ENCODE measurements at places on chromosomes 2 and 18.

GRCh38 chr18:23822590-23823385 is 133.5 kb downstream of the LAMA3 start:
- DNase-seq: peak; percentile 25

- no peak for DNase-seq
These were observed 8.7 kb downstream of the MAL start for GRCh38 chr2:95034221-95034620.

DNA sequence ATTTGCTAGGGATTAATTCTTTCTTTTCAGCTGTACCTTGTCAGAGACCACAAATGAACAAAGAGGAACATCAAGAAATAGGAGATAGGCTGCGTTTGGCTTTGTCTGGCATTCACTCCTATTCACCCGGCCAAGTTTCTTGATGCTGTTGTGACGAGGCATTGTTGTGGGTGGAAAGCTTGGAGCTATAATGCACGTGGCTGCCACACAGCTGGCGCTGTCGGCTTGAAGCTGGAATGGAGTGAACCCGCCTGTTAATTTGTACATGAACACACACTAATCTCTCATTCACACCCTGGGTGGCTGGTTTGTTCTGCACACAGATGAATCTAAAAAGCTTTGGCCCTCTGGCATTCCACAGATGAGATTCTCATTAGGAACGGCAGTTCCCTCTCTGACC is 274.9 kb upstream of the GYPC start:
- no peak for DNase-seq

DNA sequence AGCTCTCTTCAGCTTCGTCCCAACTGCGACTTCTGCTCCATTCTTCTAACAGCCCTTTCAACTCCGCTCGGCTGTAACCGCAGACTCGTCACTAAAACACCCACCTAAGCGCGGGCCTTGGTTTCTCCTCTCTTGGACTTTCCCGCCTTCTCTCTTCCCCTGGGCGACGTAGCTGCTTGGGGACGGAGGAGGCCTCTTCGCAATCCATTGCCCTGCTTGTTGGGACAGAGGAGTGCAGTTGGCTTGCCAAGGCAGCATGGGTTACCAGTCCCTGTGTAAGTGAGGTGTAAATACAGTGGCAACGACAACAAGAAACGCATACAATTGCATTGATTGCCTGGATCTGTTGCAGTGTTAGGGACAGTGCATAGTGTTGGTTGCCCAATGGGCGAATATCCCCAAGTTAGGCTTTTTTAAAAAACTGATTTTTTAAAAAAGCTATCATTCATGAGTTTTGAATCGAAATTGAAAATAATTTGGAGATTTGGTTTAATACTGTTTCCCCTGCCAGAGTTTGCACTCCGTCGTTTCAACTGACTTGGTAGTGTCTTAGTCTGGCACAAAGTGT is 484 bp upstream of the DARS1 start:
- no peak for DNase-seq

- DNase-seq: no peak
These were observed 357.9 kb upstream of the NRP2 start for GRCh38 chr2:205324355-205324754.

DNA sequence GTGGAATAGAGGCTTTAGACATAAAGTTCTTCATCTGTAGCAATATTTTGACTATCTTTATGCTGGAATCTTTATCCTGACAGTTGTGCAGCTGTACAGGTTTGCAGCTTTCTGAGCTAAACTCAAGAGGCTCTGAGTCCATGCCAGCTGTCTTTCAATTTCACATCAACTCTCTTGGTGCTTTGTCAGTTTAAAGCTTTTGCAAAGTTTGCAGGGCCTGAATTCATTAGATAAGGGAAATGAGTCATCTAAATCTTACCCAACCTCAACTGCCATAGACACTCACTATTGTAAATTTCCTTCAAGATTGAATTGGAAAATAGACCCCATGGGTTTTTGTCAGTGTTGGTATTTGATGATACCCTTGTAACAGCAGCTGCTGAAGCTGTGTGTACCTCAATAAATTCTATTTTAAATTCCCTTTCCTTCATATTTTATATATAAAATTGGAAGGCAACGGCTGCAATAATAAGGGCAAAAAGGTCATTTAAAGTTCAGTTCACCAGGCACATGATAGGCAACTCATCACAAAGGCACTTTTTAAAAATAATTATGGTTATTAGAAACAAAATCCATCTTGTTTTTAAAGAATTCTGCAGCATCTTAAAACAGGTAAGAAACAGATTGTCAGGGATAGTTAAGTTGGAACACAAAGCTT is 169.9 kb upstream of the SLC39A10 start:
- peak; percentile 13 for DNase-seq

Data from HFFc6 (cell line).